ENCODE measurements at places on chromosomes 2 and 18.

DNA sequence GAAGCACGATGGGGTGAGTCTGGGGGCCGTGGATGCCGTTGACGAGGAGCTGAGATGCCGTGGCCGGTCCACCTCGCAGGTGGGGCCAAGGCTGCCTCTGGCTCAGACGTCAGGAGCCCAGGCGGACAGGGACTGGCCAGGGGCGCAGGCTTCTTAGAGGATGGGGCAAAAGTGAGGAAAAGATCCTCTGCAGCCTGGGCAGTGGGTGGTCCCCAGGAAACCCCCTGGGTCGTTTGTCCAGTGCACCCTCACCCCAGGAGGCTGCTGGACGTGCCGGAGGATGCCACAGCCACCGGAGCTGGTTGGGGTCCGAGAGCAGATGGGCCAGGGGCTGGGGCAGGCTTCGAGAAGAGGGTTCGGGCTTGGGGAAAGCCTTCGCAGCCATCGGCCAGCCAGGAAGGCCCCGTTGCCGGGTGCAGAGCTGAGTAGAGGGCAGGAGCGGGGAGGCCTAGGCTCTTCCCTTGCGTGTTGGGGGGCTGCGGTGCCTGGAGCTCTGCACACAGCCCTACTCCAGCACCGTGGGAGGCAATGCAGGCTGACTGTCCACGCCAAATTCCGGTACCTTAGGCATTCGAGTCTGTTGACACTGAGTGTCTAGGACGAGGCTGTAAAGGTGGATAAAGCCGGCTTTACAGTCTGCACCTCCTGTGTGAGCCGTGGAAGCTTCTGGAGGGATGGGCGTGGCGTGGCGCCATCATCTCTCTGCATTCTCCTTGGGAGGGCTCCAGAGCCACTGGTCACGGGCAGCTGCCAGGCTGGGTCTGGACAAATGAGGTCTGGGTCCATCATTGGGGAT lies 18.8 kb downstream of the GPC1 start:
- no peak for DNase-seq

GRCh38 chr2:163370169-163370886 lies 365.5 kb downstream of the FIGN start:
- DNase-seq, result no peak

DNA sequence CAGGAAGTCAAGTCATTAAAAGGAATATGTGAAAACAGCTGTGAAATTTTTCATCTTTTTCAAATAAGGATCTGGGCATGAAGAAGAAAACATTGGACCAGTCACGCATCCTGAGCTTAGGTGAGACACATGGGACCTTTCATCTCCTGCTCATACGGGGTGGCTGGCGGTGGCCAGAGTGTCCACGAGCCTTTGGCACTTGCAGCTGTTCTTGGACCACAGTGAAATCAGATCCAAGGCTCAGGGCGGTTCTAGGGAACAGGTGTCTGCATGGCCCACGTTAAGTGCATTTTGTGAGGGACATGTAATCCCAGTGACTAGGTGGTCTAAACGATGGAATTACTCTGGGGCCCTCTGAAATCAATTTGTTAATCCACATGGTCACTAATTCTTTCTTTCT lies 212.7 kb upstream of the COPS8 start:
- DNase-seq, result no peak

DNA sequence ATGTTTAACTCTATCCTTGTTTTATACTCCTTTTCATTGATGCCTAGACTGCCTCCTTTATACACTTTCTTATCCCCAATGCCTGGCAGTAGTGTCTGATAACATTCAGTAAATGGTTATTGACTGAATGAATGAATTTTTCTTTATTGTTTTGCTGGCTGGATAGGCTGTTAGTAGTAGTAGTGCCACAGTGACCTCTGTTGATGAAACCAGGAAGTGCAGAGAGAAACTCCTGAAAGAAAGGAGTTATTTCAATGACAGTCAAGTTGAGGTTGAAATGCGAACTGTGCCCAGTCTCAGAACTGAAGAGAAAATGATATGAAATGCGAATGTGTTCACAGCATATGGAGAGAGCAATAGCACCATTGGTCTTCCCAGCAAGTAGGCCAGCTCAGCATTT lies 26.8 kb upstream of the SLC9A2 start:
- no peak for DNase-seq

DNA sequence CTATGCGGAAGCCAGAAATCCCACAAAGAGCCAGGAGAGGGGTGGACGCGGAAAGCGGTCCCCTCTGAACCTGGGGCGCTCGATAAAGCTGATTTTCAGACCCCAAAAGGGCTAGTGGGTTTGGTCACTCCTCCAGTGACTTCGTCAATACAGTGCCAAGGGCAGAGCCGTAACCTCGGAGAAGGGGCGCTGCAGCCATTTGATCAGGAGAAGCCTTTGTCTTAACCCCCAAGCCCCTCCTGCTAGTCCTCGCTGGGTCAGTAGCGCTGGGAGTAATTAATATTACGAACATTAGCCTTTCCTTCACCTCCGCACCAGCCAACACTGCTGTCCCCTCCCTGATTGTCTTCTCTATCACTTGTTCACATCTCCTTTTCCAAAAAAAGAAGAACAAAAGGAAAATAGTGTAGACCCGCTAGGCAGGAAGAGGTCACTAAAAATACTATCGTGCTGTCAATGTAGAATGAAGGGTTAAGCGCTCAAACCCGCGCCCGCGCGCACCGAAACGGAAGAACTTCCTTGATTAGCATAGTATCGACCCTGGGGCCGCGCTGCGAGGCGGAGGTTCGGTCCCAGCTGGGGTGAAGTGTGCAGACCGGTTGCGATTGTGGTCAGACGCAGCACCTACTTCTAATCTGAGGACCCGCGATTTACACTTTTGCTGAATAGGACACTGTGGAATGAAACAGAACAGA lies 63.2 kb upstream of the MAPRE2 start:
- no peak for DNase-seq

- DNase-seq, result no peak
These were observed 88.5 kb upstream of the TACR1 start for GRCh38 chr2:75287624-75288316.

- no peak for DNase-seq
These were observed 23.4 kb upstream of the GALNT14 start for GRCh38 chr2:31161637-31162036.

DNA sequence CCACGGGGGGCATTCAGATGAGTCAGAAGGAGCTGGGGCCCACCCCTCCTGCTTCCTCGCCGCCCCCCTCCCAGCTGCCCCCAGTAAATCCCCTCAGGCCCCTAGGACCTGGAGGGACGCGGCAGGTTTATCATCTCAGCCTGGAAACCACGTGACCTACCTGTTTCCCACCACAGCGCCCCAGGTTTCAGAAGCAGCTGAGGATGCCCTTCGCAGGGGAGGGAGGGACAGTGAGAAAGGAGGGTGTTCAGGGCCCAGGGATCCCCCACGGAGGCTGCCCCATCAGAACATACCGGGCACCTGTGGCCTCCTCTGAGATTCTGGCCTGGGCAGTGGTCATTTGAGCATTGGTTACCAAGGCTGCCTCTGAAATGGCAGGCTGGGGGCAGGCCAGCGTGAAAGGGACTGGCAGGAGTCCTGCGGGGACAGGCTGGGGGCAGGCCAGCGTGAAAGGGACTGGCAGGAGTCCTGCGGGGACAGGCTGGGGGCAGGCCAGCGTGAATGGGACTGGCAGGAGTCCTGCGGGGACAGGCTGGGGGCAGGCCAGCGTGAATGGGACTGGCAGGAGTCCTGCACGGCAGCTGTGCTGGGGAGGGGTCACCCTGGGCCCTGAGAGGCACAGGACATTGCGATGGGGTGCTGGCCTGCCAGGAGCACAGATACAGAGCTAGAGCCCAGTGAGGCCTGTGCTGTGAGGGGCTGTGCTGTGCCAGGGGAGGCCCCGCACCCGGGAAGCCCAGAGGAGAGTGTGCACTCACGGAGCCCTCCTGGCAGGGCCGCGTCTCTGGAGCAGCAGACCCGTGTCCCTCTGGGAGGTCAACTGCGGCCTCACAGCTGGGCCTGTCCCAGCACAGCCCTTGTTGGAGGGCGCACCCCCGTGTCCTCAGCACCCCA lies 1.6 kb downstream of the NEU4 start:
- no peak for DNase-seq

DNA sequence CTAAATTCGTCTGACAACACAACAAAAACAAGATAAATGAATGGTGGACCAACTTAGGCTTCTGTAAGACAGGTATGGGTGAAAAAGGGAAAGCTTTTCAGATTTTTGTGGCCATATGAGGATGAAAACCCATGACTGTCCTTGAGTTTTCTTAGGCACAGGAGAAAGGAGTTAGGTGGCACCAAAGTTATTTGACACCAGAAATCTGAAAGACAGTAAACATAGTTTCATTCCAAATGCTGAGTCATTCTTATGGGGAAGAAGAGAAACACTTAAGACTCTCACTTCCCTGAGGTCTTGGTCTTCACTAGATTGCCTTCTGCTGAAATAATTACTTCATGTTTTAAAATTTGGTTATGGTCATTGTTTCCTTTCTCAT lies 5.2 kb upstream of the GPD2 start:
- DNase-seq, result no peak

- DNase-seq, result no peak
These were observed 95.1 kb downstream of the EHBP1 start for GRCh38 chr2:62800618-62801017.

DNA sequence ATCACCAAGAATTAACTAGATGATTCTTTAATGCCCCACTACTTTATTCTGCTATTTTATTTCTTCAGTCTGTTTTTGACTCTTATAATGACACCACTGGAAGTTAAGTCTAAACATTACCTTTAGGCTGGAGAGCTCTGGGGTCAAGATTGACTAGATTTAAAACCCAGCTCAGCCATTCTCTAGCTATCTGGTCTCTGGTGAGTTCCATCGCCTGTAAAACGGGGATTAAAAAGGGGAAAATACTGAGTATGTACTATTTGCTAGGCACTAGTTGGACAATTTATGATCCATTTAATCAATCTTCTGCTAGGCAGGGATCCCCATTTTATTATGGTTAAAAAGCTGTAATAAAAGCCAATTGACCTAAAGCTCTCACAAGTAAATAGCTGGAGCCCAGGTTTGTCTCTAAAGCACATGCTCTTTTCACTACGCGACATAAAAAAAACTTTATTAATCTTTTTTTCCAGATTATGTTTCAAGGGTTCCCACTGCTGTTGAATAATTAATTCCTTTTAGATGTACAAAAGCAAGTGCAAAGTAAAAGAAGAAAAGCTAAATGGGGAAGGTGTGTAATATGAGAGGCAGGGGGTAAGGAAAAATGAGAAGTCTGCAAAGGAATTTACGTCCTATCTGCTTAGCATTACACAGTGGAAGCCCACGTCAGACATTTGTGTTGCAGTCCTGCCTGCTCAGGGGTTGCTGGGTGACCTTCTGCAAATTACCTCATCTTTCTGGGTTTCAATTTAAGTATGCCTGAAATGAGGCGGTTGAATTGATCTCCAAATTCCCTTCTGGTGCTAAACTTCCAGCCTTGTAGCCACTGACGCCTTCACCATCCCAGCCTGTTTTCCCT lies 918 bp upstream of the NABP1 start:
- DNase-seq, result peak; percentile 75

DNA sequence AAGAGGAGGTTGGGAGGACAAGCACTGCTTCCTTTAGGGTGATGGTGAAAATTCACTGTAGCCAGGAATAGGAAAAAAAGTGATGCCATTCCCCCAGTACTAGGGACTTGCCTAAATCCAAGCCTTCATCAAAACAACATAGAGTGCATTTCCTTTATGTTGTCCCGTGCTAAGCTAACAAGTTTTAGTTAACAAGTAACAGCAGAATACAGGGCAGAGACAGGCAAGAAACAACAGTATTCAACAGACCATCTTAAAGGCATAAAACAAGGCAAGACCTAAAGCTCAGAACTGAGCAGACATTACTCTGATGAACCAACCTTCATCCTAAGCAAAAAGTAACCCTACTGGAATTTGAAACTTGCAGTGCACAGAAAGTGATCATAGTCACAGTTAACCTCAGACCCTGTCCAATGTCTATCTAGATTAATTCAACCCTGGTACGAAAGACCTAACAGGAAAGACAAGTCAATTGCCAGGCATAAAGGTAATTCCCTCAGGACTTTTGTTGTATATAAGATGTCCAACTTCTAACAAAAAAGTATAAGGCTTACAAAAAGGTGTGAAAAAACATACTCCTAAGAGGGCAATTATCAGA lies 34.4 kb upstream of the GALNT1 start:
- DNase-seq, result no peak

GRCh38 chr2:111698743-111699554 lies 185.0 kb downstream of the ANAPC1 start:
- DNase-seq, result peak; percentile 97

GRCh38 chr18:42264497-42264896 lies 309.5 kb downstream of the PIK3C3 start:
- no peak for DNase-seq

DNA sequence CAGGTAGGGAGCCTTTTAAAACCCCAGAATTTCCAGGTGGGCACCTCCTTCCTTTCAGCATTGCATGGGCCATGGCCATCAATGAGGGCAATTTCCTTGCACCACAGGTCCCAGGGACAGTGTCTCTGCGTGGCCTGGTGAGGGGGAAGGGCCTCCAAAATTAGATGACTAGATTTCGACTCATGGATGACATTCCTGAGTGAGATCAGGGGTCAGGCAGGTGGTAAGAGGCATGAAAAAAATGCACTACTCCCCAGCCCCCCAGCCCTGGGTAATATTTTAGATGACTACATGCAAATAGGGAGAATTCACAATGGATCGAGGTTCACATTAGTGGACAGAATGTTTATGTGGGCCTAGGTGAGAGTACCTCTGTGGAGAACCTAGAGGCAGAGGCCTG lies 19.0 kb upstream of the IGFBP5 start:
- no peak for DNase-seq

- no peak for DNase-seq
These were observed 53.5 kb upstream of the GALNT13 start for GRCh38 chr2:153818242-153818641.

- DNase-seq, result no peak
These were observed 29.9 kb upstream of the SELENOI start for GRCh38 chr2:26316041-26316440.

- DNase-seq, result no peak
These were observed 105.0 kb downstream of the LAMA3 start for GRCh38 chr18:23793985-23794867.

DNA sequence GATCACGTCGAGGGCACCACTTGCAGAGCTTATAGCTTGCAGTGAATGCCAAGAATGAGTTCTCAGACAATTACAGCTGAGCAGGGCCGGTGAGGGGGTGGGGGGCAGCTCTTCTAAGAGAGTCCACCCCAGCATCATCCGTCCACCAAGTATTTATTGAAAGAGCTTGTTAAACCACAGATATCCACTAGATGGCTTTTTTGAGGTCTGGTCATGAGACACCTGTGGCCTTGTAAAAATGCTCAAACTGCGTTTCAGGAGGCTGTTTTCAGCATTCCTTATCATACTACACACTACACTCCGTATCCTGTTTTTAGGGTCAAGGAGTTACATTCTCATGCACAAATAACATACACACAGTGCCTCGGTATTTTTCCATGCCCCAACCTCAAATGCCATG lies 51.5 kb downstream of the DNAJC10 start:
- DNase-seq, result no peak

GRCh38 chr2:179636100-179636980 lies 225.1 kb downstream of the ZNF385B start:
- no peak for DNase-seq

DNA sequence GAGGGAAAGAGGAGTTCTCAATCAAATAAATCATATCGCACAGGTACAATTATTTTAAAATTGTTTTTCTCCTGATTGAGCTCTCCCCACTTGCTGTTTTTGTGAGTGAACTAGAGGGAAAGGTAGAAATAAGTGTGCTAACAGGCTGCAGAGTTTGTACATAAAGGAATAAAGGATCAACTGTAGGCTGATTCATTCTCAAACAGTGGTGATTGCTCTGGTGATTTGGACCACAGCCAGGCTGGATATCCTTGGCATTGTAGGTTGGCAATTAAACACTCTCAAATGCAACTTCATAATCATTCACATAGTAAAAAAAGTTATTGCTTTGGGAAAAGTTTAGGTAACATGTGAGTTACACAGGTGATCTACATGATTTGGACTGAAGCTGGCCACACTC lies 29.8 kb downstream of the LRP1B start:
- no peak for DNase-seq
